ENCODE measurements at places on chromosomes 7 and 10.

GRCh38 chr7:151483711-151483983 is 36.0 kb downstream of the RHEB start:
- no peak for DNase-seq

GRCh38 chr10:124539935-124540641 is 78.5 kb downstream of the LHPP start:
- peak; percentile 46 for DNase-seq

- DNase-seq: no peak
These were observed 50.7 kb downstream of the SYPL1 start for GRCh38 chr7:106061301-106061979.

DNA sequence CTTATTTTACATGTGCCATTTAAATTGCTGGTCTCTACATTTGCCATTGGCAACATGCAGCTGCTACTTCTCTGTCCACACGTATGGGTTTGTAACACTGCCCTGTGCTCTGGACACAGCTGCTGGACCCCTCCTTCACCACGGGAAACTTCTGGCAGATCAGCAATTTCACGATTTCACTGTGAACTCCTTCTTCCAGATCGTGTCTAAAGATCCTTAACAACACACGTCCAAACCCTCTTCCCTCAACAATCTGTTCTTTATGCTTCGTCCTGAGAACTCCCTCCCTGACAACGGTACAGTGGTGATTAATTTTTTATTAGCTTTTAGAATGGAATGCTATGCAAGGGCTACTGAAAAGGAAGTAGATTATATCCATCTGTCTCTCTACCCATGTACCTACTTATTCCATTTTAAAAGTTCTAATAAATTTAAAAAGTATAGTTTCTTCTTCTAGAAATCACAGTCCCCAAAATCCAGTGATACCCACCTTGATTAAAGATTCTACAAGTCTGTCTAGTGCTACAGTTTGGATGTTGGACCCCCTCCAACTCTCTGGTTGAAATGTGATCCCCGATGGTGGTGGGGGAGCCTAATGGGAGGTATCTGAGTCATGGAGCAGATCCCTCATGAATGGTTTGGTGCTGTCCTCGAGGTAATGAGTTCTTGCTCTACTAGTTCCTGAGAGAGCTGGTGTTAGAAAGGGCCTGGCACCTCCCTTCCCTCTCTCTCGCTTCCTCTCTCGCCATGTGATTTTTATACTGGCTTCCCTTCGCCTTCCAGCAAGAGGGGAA is 81.0 kb downstream of the KIAA1549 start:
- DNase-seq: no peak

- no peak for DNase-seq
These were observed 21.8 kb downstream of the ZNF775 start for GRCh38 chr7:150400788-150401423.

GRCh38 chr7:3073763-3074458 is 30.2 kb upstream of the CARD11 start:
- no peak for DNase-seq

DNA sequence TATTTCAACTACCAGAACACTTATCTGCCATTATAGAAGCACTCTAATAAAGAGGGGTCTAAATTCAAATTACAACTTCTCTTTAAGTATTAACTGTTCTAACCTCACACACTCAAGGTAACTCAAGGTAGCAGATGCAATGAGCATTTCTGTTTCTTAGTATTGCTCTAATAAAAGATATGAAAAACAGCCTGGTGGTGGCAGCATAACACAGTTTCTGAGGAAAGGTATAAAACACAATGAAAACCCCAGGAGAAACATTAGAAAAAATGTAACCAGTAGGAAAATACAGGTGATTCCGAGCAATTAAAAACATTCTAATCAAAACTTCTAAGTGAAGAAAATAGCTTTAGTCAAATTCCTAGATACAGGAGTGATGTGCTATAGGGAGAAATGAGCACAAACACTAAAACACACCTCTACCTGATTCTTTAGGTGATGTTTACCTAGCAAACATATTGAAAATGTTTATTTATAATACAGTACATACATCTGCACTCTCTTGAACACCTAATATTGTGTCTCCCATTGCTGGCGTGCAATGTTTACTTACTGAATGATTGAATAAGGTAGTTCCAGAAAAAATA is 3.5 kb downstream of the MKRN1 start:
- DNase-seq: no peak

DNA sequence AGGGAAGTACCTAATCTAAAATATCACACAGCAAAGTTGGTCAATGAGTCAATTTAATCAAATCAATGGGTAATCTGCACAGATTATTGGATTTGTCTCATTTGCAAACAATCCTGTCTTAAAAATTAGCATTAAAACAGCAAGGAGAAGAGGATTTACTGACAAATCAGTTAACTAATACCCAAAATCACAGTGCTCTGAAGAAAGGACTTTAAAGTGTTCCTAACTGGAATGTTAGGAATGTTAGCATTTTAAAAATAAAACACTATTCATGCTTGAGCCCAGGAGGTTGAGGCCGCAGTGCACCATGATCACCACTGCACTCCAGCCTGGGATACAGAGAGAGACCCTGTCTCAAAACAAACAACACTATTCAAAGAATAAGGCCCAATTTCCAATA is 83.1 kb downstream of the CHCHD3 start:
- DNase-seq: no peak

GRCh38 chr10:45640941-45641340 is 31.6 kb downstream of the ZFAND4 start:
- no peak for DNase-seq

GRCh38 chr7:95993380-95993779 is 221.0 kb downstream of the DYNC1I1 start:
- no peak for DNase-seq

- no peak for DNase-seq
These were observed 138.7 kb upstream of the ADO start for GRCh38 chr10:62665771-62666170.

- no peak for DNase-seq
These were observed 32.6 kb upstream of the HSPB1 start for GRCh38 chr7:76269895-76270294.

- no peak for DNase-seq
These were observed 75.9 kb downstream of the LMBR1 start for GRCh38 chr7:156816943-156817572.

GRCh38 chr7:36852017-36852416 is 127.7 kb upstream of the AOAH start:
- no peak for DNase-seq

DNA sequence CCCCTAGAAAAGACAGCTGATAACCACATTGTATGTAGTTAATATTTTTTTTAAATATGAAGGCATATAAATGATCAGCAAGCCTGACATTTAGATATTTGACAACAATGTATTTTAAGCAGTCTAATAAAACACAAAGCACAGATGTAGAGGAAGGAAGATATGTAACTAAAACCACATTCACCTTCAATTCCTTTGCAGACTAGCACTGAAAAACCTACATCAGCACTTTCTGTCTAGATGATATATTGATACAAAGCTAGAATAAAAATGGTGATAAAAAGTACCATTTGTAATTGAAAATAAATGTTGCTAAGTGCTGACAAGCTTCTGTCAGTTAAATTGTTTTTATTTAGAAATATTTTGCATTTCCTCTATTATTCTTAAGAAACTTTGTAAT is 153.6 kb downstream of the IMMP2L start:
- no peak for DNase-seq

DNA sequence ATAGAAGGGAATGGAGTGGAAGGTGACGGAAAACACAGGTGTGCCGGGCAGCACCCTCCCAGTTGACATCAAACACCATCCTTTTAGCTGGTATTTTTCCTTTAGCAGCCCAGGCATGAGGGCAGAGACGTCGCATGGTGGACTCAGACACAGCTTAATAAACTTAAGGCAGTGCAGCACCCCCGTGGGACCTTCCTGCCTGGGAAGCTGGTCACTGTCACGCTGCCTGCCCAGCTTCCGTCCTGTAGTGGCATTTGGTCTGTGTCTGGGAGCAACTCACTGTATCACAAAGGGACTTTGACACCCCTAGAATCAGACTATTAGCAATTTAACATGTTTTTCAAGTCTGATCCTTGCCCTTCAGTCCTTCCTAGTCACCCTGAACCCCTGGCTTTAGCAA is 35.8 kb downstream of the IL15RA start:
- DNase-seq: no peak

GRCh38 chr10:1807924-1808323 is 70.6 kb upstream of the ADARB2 start:
- no peak for DNase-seq
